ENCODE measurements at places on chromosomes 7 and 10.
A peak's percentile ranks its signal among the peaks of the same experiment; 100 is the strongest.

DNA sequence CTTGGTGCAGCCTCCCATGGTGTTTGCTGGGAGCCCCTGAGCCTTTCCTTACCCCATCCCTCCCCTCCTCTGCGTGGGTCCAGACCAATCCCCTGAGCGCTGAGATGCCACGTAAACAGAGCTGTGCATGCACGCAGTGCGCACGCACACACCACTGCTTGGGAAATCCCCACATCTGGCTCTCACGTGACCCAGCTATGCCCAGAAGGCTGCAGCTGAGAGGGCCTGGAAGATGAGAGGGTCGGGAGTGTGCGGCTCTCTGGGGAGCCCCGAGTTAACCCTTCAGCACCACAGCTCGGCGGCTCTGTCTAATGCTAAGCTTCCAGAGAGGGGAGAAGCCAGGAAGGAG lies 177.2 kb downstream of the SH3PXD2A start:
- no peak for DNase-seq

DNA sequence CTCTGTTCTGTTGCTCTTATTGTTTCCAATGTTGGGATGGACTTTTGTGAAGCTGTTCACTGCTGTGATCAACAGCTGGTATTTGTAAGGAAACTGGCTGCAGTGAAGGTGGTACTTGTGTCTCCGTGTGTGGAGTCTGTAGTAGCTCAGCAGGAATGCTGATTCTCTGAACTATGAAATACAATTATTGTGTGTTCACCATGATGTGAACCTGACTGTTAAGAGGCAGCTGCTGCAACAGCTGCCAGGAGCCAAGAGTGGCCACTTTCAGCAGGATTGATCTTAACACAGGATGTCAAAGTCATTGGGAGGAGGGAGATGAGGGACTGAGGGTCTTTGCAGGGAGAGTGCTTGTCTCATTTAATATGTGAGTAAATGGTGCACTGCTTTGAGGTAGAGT lies 13.9 kb downstream of the VSTM2A start:
- DNase-seq, result no peak

- no peak for DNase-seq
Observed at GRCh38 chr7:37916017-37916672, 472 bp downstream of the SFRP4 start.

- DNase-seq, result no peak
Observed at GRCh38 chr7:4204513-4205165, 477.5 kb upstream of the FOXK1 start.

GRCh38 chr7:91266067-91266688 lies 1.9 kb downstream of the FZD1 start:
- DNase-seq, result peak; percentile 48

DNA sequence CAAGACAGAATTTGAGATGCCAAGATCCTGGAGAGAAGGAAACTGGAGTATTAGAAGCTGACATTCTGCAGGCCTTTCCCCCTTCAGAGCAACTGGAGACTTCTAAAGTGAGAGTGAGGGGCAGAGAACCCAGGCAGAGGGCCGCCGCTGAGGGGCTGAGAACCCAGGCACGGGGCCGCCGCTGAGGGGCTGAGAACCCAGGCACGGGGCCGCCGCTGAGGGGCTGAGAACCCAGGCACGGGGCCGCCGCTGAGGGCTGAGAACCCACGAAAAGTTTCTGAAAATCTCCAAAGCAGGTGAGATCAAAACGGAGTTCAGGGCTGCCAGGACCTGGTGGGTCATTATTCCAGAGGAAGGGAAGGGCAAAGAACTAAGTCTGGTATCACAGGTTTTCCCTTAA lies 126.2 kb downstream of the DLG5 start:
- DNase-seq, result no peak

- no peak for DNase-seq
Observed at GRCh38 chr10:94239696-94240095, 123.0 kb downstream of the NOC3L start.

DNA sequence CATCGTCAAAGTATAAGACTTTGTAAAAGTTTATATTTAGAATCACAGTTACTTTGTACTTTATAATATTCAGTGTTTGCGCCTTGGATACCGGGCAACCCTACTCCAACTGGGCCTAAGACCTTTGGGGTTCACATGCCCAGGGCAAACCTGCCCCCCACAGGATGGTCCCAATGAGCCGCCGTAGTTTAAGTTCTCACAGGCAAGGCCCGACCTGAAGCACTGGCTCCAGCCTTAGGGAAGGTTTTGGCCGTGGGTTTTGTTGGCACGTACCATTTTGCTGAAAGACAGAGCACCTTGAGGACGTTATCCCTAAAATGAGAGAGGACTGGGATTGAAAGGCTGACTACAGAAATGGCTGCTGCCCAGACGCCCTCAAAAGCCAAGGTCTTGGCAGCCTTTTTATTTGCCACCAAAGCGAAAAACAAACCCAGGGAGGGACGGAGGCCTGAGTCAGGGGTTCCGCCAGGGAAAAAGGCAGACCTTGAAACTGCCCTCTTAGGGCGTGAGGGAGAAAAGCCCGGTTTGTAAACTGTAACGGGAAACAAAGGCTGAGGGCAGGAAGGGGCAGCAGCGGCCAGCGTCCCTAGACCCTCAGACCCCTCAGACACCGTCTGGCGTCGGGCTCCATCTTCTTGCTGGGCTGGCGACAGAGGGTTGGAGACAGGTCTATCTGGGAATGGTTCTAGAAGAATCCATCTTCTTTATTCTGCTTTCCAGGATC lies at the start of gene CCDC172:
CCDC172 (plus strand) TSS at position 222 of the 724 bp plus-strand sequence. CDS start 564 bp downstream, outside the sequence.
- DNase-seq, result no peak

GRCh38 chr7:157737151-157738065 lies 400.6 kb downstream of the DNAJB6 start:
- no peak for DNase-seq

- no peak for DNase-seq
Observed at GRCh38 chr10:2212244-2212834, 475.0 kb upstream of the ADARB2 start.

- no peak for DNase-seq
Observed at GRCh38 chr10:26441491-26442214, 3.5 kb downstream of the APBB1IP start.

DNA sequence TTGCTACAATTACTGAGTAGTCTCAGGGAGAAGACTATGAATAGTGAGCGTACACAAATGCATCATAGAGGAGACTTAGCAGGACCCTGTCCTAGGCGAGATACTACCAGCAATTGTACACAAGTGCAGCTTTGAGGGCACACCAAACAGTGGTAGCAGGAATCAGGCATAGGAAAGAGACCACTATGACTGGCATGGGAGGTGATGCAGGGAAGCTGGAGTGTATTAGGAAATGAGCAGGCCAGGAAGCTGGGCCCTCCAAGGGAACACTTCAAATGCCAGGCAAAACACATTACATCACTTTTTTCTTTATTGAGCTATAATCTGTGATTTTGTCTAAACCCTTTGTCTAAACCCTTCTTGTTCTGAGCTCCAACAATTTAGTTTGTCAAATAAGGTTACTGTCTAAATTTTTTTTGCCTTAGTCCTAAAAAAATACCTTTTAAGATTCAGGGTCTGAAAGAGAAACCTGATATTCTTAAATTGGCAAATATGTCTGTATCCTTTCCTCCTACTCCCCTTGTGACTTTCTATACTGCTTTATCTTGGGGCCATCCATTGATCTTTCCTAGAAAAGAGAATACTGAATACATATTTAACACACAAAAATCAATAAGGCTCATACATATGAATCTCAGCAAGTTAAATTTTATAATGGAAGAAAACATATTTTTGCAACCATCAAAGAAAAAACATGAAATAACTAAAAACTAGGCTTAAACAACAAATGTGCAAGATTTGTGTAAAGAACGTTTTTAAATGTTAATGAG lies 193.8 kb upstream of the PHYHIPL start:
- DNase-seq, result no peak

DNA sequence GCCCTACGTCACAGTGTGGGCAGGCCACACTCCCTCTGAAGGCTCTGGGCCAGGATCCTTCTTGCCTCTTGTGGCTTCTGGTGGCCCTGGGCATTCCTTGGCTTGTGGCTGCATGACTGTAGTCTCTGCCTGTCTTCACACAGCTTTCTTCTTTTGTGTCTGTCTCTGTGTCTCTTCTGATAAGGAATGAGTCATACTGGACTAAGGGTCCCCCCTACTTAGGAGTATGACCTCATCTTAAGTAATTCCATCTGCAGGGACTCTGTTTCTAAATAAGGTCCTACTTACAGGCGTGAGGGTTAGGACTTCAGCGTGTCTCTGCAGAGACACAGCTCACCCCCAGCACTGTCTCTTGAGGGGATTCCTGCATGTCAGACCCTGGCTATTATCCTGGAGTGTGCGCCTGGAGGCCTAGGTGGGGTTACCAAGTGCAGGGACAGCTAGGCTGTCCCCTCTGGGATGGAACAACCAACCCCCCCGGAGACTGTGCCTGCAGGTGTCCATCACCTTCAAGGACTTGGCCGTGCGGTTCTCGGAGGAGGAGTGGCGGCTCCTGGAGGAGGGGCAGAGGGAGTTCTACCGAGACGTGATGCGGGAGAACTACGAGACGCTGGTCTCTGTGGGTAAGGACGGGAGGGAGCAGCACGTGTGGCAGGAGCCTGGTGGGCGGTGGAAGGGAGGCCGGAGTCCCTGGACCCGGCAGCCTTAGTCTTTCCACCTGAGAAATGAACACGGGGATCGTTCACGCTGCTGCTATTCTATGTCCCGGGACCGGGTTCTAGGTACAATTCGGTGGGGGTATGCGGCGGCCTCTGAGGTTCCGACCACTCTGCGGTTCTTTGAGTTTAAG lies 54.1 kb downstream of the ZNF467 start:
- no peak for DNase-seq

DNA sequence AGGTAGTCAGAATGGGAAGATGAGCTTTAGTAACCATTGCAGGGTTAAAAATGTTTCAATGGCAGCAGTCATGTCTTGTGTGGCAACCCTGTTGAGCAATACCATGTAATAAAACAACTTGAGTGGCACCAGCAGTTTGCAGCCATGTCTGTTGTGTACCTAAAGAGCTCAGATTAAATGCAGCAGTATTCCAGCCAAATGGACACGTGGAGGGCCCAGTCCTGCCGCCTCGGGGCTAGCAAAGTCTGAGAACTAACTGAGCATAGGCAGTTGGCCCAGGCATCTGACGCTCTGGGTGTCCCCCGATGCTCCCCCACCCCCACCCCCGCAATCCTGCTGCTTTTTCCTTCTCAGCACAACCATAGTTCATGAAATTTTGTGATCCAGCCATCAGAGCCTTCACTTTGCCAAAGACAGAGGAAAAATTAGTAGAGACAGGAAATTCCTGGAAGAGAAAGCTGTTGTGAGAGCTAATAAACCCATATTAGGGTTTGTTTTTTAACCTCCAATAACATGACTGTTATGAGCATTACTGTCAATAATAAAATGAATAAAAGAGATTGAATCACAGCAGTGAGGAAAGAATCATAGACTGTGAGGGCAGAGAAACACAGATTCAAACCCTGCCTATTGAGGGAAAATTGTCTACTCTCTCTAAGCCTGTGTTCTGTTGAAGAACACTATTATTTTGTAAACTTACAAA lies 220.6 kb upstream of the RHOBTB1 start:
- DNase-seq, result peak; percentile 56

DNA sequence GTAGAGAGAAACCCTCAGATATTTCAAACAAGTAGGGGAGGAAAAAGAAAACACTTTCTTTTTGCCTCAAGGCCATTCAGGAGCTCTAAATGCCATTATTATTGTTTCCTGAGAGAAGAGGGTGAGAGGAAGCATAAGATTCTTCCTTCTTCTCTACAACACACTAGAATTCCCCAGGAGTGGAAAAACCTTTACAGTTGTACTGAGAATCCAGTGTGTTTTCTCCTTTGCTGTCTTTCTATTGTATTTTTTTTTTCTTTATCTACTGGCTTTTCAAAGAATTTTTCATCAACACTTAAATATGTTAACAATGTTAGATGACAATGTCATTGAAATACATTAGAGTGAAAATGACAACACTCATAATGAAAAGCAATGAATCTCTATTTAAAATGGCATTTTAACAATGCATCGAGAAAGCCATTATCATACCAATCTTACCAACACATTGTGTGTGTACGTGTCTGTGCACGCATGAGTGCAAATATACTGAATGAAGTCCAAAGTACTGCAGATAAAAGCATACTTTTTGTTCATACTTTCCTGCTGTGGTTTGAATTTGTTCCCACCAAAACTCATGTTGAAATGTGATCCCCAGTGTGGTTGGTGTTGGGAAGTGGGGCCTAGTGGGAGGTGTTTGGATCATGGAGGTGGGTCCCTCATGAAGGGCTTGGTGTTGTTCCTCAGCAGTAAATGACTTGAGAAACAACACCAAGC lies 24.2 kb upstream of the MACC1 start:
- peak; percentile 74 for DNase-seq

DNA sequence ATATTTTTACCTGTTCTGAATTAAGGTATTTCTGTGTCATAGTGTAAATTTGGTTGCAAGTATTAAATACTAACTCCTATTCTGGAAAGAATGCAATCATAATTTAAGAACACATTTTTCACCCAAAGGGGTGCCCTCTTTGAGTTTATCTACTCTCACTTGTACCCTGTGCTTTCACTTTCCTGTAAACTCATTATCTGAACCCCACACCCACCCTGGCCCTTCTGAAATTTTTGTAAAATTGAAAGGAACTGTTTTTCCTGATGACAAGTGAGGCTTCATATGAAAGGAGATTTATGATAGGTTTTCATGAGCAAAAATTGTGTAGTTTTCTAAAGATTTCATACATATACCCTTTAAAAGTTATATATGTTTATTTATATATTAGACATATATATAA lies 134.5 kb downstream of the WNT2 start:
- DNase-seq, result no peak

DNA sequence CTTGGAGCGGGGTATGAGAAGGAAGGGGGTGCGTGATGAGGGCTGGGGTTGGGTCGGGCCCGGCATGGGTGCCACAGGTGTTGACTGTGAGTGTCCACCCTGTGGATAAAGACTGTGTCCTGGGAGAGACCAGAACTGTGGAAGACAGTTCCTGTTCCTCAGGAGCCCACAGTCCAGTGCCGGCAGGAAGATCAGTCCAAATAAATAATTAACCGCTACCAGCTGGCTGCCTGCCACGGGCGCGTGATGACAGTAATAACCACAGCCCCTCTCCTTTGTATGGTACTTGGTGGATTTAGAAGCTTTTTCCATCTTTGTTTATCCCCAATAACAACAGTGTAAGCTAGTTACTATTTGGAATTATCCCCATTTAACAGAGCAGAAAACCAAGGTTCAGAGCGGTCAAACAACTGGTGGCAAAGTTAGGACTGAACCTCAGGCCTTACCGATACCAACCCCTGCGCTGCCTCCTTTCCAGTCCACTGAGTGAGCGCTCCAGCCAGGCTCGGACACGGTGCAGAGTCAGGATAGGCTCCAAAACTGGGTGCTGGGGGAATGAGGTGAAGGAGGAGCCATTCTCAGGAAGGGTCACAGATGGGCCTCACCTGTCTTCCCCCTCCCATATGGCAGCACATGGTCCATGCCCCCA lies 5.1 kb downstream of the ZMIZ1 start:
- DNase-seq, result peak; percentile 27

GRCh38 chr10:64103750-64104470 lies 582.7 kb downstream of the REEP3 start:
- no peak for DNase-seq

DNA sequence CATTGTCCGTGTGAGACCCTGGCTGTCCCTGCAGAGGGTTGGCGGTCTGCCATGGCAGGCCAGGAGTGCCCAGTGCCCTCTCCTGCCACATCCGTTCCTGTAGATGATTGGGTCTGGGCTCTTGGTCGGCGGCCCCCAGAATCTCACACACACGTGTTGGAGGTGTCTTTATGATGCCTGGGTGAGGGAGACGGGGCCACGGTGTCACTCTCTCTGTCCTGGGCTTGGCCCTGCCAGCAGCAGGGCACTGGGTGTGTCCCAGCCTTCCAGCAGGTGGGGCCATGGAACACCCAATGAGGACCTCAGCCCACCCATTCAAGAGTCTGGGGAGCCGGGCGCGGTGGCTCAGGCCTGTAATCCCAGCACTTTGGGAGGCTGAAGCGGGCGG lies 30.2 kb downstream of the UNC5B start:
- DNase-seq, result no peak

All from DMS153 (cell line).